Erythroblast (primary cell): ENCODE measurements at places on chromosomes 4 and X.

- no peak for DNase-seq
Measured at GRCh38 chrX:24214568-24214967, 65.0 kb downstream of the ZFX start.

DNA sequence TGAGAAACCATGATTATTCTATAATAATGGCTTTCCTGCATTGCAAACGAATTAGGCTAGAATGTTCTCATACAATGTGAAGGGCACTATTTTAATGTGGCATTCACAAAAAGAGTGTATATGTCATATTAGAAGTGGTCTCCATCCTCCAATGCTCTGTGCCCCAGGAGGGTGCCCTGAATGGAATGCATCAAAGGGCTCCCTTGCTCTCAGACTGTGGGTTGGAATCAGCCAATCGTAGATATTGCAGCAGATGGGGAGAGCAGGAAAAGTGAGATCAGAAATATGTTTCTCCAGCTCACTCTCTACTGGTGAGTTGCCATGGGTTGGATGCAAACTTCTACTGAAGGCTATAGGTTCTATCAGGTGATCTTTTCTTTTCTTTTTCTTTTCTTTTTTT, 11.9 kb upstream of the NSUN7 start:
- no peak for DNase-seq

DNA sequence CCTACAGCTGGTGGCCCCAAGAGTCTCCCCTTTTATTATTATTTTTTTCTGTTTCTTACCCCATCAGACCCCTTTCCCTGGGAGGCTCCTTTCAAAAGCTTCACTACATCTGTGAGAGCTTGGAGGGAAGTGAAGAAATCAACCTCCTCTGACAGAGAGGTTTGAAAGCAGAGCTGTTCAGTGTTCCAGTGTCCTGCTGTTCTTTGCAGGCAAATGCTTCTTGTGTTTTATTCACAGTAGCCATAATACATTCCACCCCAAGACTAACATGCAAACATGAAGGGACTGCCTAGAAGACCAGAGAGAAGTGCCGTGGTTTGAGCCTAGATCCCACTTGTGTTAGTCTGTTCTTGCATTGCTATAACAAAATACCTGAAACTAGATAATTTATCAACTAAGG, 192.1 kb downstream of the PTTG2 start:
- DNase-seq: no peak

DNA sequence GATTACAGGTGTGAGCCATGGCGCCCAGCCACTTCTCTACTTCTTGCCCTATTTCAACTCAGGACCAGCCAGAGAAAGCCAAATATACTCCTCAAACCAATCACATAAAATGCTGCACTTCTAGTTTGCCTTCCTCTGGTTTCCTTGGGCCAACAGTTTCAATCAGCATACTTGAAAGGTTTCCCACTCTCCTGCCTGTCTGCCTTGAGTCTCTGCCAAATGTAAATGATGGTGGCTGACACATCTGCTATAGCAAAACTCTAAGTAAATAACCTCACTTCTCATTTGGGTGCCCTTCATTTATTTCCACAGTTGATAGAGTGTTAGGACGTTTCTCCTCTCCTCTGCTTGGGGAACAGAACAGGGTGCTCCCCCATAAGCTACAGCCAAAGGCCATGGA, 36.4 kb upstream of the PPA2 start:
- DNase-seq: no peak
